RPMI7951 (cell line): ENCODE measurements at places on chromosomes 4 and X. TPM values are rescaled to one million over a fixed set of nuclear protein-coding genes. Genes with fewer than 3 reads are reported as not detected.

Gene CITED1
- total RNA-seq = 0.12 and 1.3 TPM in 2 replicates

Gene NRK
- total RNA-seq = not detected in 2 replicates

Gene ADGRG4
- total RNA-seq = not detected in 2 replicates

Gene MAGEA11
- total RNA-seq = 23.4 and 23.6 TPM in 2 replicates

Gene BEX5
- 0.60 TPM in 1 of 2 replicates, not detected in the other for total RNA-seq

Gene CXorf65
- total RNA-seq = not detected in 2 replicates

Gene CLDN2
- total RNA-seq = not detected in 2 replicates

Gene MTMR1
- 7.6 and 8.9 TPM in 2 replicates for total RNA-seq

Gene SUV39H1
- total RNA-seq = 22.3 and 27.0 TPM in 2 replicates

Gene PGAM4
- total RNA-seq = not detected in 2 replicates

Gene GPC3
- 0.49 and 0.84 TPM in 2 replicates for total RNA-seq

Gene FRMD7
- total RNA-seq = 0.10 TPM in 1 of 2 replicates, not detected in the other

Gene SGCB
- 18.9 and 23.5 TPM in 2 replicates for total RNA-seq

Gene GSX2
- not detected in 2 replicates for total RNA-seq

Gene MID2
- total RNA-seq = 0.88 and 0.96 TPM in 2 replicates

Gene STEEP1
- 21.3 and 27.8 TPM in 2 replicates for total RNA-seq

Gene MED12
- 19.3 and 35.1 TPM in 2 replicates for total RNA-seq

Gene COX7B2
- total RNA-seq = not detected in 2 replicates

Gene RASL11B
- total RNA-seq = 1.2 and 1.9 TPM in 2 replicates

Gene DCAF12L1
- total RNA-seq = not detected in 2 replicates

Gene DDX53
- total RNA-seq = not detected in 2 replicates

Gene FHIP1A
- total RNA-seq = 0.20 and 0.36 TPM in 2 replicates

Gene VCX3B
- total RNA-seq = not detected in 2 replicates

Gene DSPP
- total RNA-seq = not detected in 2 replicates

Gene CHIC1
- 9.8 and 11.2 TPM in 2 replicates for total RNA-seq

Gene RENBP
- 1.7 and 1.9 TPM in 2 replicates for total RNA-seq

Gene MAP7D2
- 0.60 and 0.88 TPM in 2 replicates for total RNA-seq

Gene UVSSA
- 1.2 and 2.6 TPM in 2 replicates for total RNA-seq

Gene FAM241A
- 3.0 and 4.4 TPM in 2 replicates for total RNA-seq

Gene ARHGAP36
- total RNA-seq = not detected in 2 replicates

Gene SH3D19
- 4.3 and 6.1 TPM in 2 replicates for total RNA-seq

Gene JAKMIP1
- total RNA-seq = not detected in 2 replicates

Gene SUPT20HL2
- total RNA-seq = 0.24 TPM in 1 of 2 replicates, not detected in the other

Gene DUSP9
- 0.20 TPM in 1 of 2 replicates, not detected in the other for total RNA-seq

Gene ATP8A1
- 0.12 and 0.39 TPM in 2 replicates for total RNA-seq

Gene CABS1
- total RNA-seq = not detected in 2 replicates

Gene SMR3A
- total RNA-seq = not detected in 2 replicates

Gene FAM184B
- under 0.01 TPM in 2 replicates for total RNA-seq

Gene CCDC149
- total RNA-seq = 4.1 and 4.3 TPM in 2 replicates

Gene TIMM8A
- total RNA-seq = 6.5 and 8.1 TPM in 2 replicates

Gene MAGEC3
- total RNA-seq = not detected in 2 replicates

Gene HTRA3
- total RNA-seq = 7.8 and 8.6 TPM in 2 replicates

Gene UCHL1
- total RNA-seq = 87.5 and 98.2 TPM in 2 replicates

Gene ZNF141
- 5.4 and 8.8 TPM in 2 replicates for total RNA-seq

Gene S100P
- not detected in 2 replicates for total RNA-seq
